Activated naive CD4-positive, alpha-beta T cell (primary cell): ENCODE measurements at places on chromosomes 16 and 17.

GRCh38 chr16:57640185-57640584 lies 11.8 kb downstream of the ADGRG1 start:
- DNase-seq = no peak

- DNase-seq = no peak
Observed at GRCh38 chr16:23351360-23351759, 49.3 kb downstream of the SCNN1B start.

DNA sequence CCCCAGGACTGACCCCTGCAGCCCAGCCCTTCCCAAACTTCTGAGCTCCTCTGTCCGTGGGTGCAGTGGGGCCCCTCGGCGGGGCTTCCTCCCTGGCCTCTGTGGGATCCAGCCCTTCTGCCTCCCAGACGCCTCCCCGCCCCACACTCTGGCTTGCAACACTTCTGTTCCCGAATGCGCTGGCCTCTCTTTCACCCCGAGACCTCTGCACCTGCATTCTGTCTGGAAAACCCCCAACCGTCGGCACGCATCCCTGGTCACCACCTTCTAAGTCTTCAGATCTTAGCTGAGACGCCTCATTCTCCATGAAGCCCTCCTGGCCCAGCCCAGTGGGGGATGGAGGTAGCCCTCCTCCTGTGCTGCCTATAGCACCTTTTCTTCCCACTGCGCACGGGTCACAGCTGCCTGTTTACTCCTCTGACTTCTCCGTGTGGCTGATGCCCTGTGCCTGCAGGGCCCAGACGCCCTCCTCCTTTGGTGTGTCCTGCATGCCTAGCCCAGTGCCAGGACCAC lies 26.4 kb downstream of the TMEM235 start:
- peak; percentile 38 for DNase-seq

- DNase-seq = no peak
Observed at GRCh38 chr16:48001324-48001895, 154.4 kb downstream of the ABCC12 start.

DNA sequence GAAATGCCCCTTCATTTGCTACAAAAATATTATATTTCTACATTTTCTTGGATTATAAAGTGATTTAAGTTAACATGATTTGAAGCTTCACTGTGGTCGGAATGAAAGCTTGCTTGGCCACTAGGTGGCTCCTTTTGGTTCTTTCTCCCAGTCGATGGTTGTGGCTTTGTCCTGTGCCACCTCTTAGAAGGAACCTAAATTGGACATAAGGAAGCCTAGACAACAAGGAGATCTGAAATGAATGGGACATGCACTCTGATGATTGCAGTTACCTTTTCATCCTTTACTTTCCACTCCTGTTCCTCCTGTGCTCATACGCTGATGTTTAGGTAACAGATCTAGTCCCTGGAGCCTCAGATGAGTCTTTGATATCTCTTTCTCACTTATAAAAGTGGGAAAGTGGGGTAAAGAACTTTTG lies 39.2 kb downstream of the FTO start:
- no peak for DNase-seq

- DNase-seq = no peak
Observed at GRCh38 chr17:21029036-21029435, 13.8 kb downstream of the USP22 start.

DNA sequence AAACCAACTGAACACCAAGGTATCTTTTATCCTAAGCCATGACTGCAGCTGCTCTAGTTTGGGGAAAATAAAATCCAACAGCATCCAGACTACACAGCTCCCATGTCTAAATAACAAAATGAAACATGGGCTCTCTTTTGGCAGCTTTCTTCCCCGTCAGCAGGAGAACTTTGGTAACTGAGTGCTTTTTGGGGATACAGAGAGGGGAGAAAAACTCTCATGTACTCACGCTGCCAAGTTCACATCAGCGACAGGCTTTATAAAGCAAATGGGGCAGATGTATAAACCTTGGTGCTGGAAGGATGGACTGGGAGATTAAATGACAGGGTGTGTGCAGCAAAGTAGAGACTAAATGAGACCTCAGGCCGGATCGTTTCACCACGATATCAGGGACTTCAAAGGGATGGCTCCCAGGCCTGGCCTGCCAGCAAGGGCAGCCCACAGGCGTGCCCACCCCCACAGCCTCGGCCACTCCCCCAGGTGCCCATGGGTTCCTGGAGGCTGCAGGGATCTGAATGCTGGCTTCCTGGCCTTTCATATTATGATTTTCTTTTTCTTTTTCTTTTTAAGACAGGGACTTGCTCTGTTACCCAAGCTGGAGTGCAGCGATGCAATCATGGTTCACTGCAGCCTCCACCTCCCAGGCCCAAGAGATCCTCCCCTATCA lies 174.6 kb downstream of the ZNF423 start:
- DNase-seq = no peak

DNA sequence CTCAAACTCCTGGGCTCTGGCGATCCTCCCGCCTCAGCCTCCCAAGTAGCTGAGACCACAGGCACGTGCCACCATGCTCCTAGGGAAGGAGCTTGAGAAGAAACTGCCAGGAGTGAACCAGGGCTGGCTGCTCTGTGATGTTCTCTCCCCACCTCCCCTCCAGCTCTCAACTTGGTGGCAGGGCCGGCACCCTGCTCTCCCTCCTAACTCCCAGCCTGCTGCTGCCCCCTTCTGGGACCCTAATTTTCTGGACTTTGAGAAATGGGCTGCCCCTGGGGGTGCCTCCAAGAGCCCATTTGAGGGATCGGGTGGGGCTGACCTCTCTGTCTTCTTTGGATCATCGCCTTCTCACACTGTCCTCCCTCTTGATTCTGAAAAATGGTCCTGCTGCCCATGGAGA lies 14.9 kb upstream of the STAT3 start:
- DNase-seq = no peak

GRCh38 chr17:49996495-49997300 lies 1.7 kb upstream of the DLX3 start:
- DNase-seq = peak; percentile 42

DNA sequence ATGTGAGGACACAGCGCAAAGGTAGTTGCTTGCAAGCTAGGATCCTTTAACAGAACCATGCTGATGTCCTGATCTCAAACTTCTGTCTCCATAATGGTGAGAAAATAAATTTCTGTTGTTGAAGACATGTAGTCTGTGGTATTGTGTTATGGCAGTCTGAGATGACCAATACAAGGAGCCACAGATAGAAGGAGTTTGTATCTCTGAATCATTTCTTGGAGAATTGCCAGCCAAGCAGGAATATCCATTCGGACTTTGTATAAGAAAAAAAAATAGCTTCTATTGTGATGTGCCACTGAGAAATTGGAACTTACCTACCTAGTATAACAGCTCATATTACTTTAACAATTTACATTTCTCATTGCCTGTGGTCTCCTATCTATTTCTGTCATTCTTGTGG lies 447.6 kb upstream of the CA10 start:
- no peak for DNase-seq
